Stomach (tissue), 19 donors: ENCODE measurements at places on chromosomes 12 and 14. TPM values are rescaled to one million over a fixed set of nuclear protein-coding genes. Genes with fewer than 3 reads are reported as not detected.

- no peak for DNase-seq
These were observed 325.3 kb downstream of the GALC start for GRCh38 chr14:87667659-87668058.

- DNase-seq, result peak; percentile 89
These were observed 116.7 kb downstream of the LMNTD1 start for GRCh38 chr12:25436206-25437030.

DNA sequence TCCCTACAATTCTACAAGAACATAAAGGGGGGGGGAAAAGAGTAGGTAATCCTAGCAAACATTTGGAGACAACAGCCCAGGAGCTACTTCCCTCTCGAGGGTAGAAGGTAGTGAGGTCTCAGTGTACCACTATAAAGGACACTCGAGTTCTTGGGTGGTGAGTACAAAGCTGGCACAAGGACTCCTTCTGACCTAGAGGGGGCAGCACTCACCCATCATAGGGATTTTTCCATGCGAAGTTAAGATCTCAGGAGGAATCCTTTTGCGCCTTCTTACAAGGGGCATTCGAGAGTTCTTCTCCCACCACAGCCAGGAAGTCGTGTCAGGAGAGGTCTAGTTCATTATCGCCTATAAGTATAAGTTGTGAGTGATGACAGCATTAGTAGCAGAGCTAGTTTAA is 200.2 kb upstream of the RBM19 start:
- no peak for DNase-seq

DNA sequence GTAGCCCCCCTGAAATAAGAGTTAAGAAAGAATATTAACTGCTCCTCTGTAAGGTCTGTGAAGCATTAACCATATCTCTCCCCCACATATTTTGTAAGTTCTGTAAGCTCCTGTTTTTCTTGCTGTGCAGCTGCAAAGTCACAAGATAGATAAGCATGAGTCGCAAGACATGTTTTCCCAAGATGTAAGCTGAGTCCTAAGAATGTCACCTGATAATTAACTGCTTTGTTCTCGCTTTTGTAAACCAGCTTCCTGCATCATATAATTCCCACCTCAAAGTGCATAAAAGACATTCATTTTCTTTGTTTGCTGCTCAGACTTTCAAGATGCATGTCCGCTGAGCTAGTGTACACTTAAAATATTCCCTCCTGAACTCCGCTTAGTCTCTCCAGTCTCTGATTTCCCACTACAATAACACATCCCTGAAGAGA is 27.0 kb upstream of the PHC1 start:
- DNase-seq, result no peak

GRCh38 chr12:29957835-29958234 is 174.1 kb upstream of the TMTC1 start:
- DNase-seq, result no peak

GRCh38 chr12:116832353-116832752 is 48.9 kb downstream of the HRK start:
- no peak for DNase-seq

KCNA1 gene
- total RNA-seq, result not detected

SPATA7 gene
- total RNA-seq, result 20.9 TPM

CPM gene
- total RNA-seq, result 96.4 TPM

SLC35F4 gene
- not detected for total RNA-seq
